ENCODE measurements at places on chromosomes 2 and 18.

DNA sequence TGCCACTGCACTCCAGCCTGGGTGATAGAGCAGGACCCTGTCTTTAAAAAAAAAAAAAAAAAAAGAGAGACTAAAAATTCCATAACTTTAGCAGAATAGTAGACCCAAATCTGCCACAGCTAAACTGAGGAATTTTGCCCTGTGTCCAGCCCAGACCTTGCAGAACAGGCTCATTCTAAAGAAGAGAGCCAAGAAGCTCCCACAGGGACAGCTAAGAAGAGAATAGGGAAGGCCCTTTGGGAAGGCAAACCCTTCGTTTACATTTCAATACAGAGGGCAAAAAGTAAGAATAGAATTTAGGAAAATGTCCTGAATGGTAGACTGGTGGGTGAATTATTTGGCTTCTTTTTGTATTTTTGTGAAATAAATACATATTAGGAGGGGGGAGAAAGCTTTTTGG, 21.5 kb upstream of the BZW1 start:
- DNase-seq, result no peak

- DNase-seq, result no peak
These were observed 189.2 kb downstream of the NCKAP5 start for GRCh38 chr2:133378928-133379549.

DNA sequence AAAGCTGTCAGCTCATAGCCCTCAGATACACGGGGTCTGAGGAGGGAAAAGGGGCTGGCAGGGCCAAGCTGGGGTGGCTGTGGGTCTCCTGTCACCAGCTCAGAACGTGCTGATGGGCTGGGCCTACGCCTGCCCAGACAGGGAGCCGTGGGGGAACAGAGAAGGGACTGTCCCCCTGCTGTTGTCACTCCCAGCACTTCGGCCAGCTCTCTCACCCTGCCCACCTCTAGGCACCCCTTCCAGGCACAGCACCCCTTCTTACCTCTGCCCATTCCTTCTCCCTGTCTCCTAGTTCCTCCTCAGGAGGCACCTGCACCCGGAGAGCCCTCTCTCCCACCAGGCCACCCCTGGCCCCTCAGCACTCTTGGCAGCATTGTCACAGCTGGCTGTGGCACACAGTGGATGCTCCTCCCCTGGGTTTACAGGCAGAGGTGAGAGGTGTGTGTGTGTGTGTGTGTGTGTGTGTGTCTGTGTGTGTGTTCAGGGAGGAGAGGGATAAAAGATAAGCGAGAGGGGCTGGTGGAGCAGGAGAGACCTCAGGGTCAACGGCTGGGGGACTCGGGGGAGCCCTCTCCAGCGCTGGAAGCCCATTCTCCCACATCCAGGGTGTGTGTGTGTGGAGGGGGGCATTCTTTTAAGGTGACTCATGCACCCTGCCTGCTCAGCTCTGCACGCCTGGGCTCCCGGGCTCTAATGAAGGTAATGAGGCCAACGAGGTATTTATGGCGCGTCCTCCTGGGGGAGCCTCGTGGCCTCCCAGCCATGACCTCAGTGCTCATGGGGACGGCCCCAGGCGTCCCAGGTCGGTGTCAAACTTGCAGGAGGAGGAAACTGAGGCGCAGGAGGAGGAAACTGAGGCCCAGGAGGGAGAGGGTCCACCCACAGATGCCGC, 66.1 kb upstream of the SMAD7 start:
- DNase-seq, result peak; percentile 69

DNA sequence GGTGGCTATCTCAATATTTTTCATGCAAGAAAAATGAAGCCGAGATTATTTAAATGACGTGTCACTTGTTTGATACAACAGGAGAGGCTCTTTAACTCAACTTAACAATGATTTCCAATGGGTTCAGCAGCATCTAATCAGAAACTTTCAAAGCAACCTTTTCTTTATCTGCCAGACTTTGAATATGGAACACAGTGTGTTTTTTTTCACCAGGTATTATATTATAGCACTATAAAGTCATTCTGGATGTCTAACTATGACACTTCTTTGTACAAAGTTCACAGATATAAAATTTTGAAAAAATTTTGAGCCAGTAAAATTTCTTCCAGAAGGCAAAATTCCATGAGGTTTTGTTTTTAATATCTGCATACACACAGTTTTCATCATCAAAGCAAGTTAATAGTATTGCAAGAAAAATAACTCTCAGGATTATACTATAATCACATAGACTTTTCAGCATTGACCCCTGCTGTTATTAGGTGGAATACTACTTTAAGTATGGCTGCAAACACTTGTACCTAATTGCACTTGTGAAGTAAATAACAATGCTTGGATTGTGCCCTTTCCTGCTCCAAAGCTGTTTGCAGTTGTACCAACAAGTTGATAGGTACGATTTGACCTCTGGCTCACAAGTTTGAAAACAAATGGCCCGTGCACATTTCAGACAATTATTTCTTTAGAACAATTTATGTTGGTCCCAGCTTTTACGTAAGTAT, 44.0 kb upstream of the DSG1 start:
- no peak for DNase-seq

- no peak for DNase-seq
These were observed 50.6 kb downstream of the UNC50 start for GRCh38 chr2:98658816-98659490.

DNA sequence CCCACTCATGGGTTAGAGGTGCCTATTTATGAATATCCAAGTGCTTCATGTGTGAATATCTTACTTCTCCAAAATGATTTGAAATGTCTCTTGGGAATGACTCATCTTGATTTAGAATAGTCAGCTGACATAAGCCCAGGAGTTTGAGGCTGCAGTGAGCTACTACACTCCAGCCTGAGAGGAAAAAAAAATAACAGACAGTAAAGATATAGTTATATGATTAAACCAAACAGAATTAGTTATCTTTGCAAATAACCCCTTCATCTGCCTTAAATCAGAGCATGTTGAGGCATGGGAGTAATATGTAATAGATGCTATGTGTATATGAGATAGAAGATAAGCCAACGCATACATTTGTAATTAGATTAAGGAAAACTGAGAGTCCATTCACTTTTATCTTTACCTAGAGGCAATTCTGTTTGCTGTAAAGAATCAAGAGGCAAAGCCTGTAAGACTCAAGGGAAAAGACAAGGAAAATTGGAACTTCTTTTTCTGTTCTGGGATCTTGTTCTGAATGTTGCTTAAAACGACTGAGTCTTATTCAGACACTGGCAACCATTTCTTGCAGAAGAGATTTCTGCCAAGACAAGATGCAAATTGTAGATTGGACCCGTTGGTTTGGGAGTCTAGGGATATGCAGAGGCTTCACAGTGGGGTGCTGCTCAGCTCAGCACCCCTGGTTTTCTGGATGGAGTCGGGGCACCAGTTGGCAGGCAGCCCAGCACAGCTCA, 104.4 kb downstream of the LIPG start:
- no peak for DNase-seq

GRCh38 chr2:71610671-71611070, 157.3 kb downstream of the DYSF start:
- DNase-seq, result no peak

GRCh38 chr2:8595428-8595805, 86.4 kb upstream of the ID2 start:
- DNase-seq, result no peak

DNA sequence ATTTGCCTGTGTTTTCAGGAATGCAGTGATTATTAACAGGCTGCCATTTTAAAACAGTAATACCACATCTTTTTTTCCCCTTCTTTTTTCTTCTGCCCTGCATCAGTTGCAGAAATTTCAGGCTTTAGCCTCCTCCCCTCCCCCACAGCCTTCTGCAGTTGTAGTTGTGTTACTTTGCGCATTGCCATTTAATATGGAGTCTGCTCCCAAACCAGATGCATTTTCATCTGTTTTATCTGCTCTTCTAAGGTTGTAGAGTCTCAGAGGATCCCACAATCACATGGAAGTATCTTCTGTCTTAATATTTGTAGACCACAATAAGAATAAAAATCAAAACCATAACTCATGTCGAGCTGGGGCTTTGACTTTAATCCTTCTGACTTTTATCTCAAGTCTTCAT, 3.8 kb downstream of the ASXL3 start:
- no peak for DNase-seq

- no peak for DNase-seq
These were observed 6.6 kb upstream of the PCBP1 start for GRCh38 chr2:70080610-70081200.

- no peak for DNase-seq
These were observed 251.5 kb upstream of the NXPH2 start for GRCh38 chr2:139031722-139032121.
